A549 treated with CORT108297 at 1 μM for 4 hours (cell line): ENCODE measurements at places on chromosomes 6 and 20. TPM values are rescaled to one million over a fixed set of nuclear protein-coding genes. Genes with fewer than 3 reads are reported as not detected.

STMND1 gene
- not detected in 5 replicates for total RNA-seq

C6orf58 gene
- 0.13 to 0.24 TPM (median 0.15 TPM) in 5 replicates for total RNA-seq

POU5F1 gene
- total RNA-seq: 4.7 to 6.7 TPM (median 5.3 TPM) in 5 replicates

ACSS1 gene
- 8.8 to 13.2 TPM (median 13.1 TPM) in 5 replicates for total RNA-seq
